H4 (cell line): ENCODE measurements at places on chromosomes 5 and 9.

- DNase-seq = no peak
Observed at GRCh38 chr5:177508837-177509236, 789 bp downstream of the DOK3 start.

- no peak for DNase-seq
Observed at GRCh38 chr9:112162621-112163413, 12.3 kb downstream of the SUSD1 start.

- no peak for DNase-seq
Observed at GRCh38 chr9:30977965-30978364, 1406.5 kb upstream of the ACO1 start.

DNA sequence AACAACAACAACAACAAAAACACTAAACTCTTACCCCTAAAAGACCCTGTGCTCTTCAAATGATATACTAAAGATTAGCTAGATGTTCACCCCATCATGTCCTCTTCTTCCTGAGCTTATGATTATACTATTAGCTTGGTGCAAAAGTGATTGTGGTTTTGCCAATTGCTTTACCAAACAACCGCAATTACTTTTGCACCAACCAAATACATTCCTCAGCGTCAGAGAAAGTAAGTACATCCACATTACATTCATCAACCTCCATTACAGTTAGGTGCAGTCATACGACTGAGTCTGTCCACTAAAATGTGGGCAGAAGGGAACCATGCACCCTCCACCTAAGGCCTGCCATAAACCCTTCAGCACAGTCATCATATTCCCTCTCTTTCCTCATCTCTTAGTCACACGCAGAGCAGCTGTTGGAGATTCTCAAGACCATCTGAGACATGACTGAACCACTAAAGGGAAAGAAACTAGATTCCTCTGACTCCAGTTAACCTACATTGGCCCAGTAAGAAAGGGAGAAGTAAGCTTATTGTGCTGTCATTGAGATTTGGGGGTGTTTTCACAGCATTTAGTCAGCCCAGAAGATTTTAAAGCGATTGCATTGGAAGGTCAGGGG lies 181.6 kb upstream of the TLE4 start:
- DNase-seq = peak; percentile 12

GRCh38 chr5:167725264-167725663 lies 566.2 kb upstream of the WWC1 start:
- DNase-seq = no peak

DNA sequence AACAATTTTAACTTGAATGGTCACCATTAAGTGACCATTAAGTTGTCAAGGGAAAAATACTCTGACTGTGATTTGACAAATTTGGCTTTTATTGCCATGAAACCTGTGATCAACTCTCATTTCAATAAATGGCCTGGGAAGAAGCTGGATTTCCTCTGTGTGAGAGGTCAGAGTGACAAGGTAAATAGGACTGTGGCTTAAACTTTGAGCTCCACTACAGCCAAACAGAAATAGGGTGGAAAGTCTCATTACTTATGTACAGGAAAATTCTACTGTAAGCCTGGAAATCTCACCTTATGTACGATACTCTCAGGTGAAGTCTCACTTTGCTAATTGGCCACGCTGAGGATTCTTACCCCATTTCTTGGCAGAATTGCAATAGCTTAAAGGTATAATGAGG lies 67.3 kb downstream of the NPR3 start:
- DNase-seq = no peak

- no peak for DNase-seq
Observed at GRCh38 chr5:171309276-171310211, 496 bp downstream of the TLX3 start.

GRCh38 chr5:137344723-137345322 lies 154.3 kb downstream of the SPOCK1 start:
- peak; percentile 55 for DNase-seq

- no peak for DNase-seq
Observed at GRCh38 chr5:91176288-91177016, 206.7 kb downstream of the ARRDC3 start.

DNA sequence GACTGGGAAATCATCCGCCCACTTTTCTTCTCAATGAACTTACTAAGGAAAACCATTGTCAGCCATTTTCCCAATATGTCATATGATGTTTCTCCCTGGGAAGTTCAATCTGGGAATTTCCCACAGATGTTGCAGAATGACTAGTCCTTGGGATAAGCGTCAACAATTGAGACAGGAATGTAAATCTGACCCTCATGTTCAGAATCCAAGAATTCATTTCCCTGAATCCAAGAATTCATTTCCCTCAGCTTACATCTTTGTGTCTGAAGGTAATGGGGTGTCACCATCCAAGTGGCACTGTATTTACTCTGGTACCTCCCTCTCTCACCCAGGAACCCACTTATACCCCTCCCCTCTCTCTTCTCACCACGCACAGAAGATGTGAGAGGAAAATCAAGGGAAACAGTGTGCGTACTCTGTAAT lies 7.4 kb downstream of the KLF9 start:
- DNase-seq = peak; percentile 63

- no peak for DNase-seq
Observed at GRCh38 chr9:121925935-121926334, 167.2 kb downstream of the TTLL11 start.

GRCh38 chr5:11324521-11325289 lies 563.7 kb upstream of the DAP start:
- no peak for DNase-seq

DNA sequence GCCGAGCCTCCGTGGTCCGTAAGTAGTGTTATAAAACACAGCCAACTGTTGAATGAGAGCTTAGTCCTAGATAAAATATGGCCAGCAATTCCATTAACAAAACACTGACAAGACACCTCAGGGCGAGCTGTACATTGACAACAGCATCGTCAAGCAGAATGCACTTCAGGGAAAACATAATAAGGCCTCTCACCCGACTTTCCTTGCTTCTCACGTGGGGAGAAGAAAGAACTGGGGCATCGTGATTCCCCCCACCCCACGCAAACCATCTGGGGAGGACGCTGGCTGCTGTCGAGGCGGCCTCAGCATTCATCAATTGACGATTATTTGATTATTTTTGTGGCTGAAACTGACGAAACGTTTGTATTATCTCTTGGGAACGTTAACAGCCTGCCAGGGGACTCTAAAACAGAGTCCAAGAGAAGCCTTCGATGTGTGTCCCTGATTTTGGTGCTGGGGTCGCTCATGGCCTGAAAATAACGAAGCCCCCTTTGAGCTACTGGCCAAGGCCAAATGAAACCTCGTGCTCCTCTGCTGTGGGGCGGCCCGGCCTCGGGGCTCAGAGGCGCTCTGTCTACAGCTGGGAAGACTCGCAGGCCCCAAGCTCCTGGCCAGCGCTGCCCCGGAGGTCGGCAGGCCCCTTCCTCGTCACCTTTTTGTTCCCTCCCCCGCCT lies 464 bp downstream of the GDF9 start:
- DNase-seq = no peak

DNA sequence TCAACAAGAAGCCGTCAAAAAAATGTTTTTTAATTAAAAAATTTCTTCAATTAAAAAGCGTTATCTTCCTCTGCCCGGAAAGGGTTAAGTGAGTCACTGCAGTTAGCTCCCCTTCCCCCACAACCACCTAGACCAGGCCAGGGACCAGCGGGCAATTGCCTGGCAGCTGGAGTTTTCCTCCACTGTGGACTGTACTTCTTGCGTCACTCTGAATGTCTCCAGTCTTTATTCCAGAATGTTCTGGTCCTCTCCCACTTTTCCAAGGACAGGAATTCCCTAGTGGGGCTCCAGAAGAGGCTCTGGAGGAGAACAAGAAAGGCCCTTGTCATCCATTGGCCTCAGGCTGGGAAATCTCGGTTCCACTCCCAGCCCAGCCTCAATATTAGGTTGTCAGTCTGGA lies 114.0 kb downstream of the C9orf50 start:
- peak; percentile 70 for DNase-seq

- no peak for DNase-seq
Observed at GRCh38 chr9:137833721-137834613, 43.6 kb upstream of the CACNA1B start.

- DNase-seq = no peak
Observed at GRCh38 chr5:90876366-90876765, 317.8 kb downstream of the ADGRV1 start.

DNA sequence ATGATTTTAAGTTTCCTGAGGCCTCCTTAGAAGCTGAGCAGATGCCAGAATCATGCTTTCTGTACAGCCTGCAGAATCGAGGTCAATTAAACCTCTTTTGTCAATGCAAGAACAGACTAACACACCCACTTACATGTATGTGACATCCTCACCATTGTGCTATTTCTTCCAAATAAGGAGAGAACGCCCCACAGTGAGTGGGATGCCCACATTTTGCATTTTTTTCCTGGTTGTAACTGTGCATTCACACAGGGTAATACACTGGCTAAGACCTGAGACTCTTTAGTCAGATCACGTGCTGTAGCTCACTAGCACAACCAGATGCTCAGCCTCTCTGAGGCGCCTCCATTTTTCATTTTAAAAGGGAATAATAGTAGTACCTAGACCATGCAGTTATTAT lies 4.4 kb upstream of the CEMIP2 start:
- no peak for DNase-seq

DNA sequence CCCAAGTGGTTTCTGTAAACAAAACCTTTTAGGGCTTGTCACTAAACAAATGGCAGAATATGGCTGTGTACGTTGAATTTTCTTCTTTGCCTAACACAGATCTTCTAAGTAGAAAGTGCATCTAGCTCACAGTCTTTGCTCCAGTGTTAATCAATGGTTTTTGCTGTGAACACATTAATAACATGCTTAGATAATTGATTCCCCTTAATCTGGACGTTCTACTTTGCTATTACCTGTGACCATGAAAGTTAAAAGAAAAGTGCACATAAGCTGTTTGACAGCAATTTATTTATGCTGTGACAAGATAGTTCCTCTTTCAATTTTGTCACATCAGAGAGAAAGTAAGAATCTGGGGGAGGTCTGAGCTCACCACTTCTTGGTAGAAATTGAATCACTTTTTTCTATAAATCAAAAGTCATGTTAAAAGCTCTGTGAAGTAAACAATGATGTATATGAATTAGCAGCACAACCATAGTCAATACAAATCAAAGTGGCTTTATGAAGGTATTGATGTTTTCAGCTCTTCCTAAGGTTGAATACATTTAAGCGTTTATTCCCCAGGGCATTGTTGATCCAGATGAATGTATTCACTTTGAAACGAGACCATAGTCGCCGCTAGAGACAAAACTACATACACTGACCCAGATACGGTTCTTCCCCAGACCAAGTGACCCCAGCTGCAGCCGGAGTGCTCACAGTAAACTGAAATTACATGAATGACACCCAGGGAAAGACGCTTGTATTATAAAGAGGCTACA lies 174.6 kb upstream of the ZNF608 start:
- DNase-seq = no peak

DNA sequence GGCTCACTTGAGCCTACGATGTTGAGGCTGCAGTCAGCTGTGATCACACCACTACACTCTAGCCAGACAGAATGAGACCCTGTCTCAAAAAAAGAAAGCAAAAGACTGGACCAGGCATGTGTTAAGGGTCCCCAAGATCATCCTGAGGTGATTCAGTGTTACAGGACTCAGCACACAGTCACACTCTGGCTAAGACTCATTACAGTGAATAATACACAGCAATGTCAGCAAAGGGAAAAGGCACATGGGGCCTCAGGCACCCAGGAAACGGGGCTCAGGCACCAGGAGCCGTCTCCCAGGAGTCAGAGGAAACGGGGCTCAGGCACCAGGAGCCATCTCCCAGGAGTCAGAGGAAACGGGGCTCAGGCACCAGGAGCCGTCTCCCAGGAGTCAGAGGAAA lies 39.2 kb upstream of the NRARP start:
- DNase-seq = no peak

DNA sequence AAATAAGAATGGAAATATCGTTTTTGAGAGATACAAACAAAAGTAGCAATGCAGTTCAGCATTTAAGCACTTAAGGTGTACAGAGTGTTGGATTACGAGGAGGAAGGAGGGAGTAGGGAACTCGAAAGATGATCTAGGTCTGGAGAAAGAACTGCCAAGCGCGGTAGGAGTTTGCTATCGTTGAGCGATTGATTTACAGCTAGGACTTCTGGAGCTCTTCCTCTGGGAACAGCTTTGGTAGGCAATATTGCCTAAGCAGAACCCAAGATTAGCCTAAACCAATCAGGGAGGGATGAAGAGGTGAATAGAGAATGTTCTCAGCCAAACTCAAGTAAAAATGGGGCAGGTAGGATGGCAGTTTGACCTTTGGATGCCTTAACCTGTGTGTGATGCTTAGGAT lies 965 bp downstream of the CLTA start:
- no peak for DNase-seq

GRCh38 chr5:157494178-157494832 lies 34.3 kb downstream of the NIPAL4 start:
- no peak for DNase-seq

- DNase-seq = no peak
Observed at GRCh38 chr5:145834554-145834916, 607 bp downstream of the PRELID2 start.

- DNase-seq = no peak
Observed at GRCh38 chr5:32314658-32315057, 1.9 kb upstream of the MTMR12 start.

- no peak for DNase-seq
Observed at GRCh38 chr5:135213466-135214239, 179.6 kb upstream of the PITX1 start.

DNA sequence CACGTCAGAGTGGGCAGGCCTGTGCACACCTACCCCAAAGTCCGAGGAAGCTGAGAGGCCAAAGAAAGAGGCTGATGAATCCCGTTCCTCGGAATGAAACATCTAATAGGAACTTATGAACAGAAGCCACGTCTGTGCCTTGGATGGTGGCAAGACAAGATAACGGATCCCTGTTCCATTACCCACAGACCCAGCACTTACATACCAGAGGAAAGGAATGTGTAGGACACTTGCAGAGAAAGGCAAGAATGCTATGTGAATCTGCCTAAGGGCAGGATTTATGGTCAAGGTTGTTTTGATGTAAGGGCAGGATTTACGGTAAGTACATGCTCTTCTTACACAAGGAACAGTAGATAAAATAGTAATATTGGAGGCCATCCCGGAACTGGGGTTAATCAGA lies 93.2 kb downstream of the WDR41 start:
- DNase-seq = no peak

GRCh38 chr5:133272345-133272744 lies 220.5 kb downstream of the HSPA4 start:
- no peak for DNase-seq

DNA sequence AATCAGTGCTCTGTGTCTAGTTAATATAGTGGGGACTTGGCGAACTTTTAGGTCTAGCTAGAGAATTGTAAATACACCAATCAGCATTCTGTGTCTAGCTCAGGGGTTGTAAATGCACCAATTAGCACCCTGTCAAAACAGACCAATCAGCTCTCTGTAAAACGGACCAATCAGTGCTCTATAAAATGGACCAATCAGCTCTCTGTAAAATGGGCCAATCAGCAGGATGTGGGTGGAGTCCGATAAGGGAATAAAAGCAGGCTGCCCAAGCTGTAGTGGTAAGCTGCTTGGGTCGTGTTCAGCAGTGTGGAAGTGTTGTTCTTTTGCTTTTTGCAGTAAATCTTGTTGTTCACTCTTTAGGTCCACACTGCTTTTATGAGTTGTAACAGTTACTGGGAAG lies 3.6 kb upstream of the OTULINL start:
- DNase-seq = no peak
